ENCODE measurements at places on chromosomes 1 and 21.

GRCh38 chr1:47644212-47644573 lies 206.3 kb downstream of the FOXD2 start:
- no peak for DNase-seq

DNA sequence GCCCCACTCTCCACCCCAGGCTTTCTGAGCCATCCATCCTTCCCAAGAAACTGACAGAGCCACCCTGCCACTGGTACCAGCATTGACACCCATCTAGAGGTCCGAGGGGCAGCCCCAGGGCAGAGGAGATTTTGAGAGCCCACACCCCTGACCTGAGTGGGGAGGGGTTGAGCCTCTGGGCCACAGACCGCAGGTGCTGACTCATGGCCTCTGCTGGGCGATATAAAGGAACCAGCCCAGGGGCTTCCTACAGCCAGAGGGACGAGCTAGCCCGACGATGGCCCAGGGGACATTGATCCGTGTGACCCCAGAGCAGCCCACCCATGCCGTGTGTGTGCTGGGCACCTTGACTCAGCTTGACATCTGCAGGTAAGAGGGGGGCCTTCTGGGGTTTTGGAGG lies at the start of gene PADI4:
TSS of gene PADI4 (plus strand) at position 252 of the 400 bp plus-strand sequence. CDS start at position 278, 26 bp downstream.
- DNase-seq: no peak

DNA sequence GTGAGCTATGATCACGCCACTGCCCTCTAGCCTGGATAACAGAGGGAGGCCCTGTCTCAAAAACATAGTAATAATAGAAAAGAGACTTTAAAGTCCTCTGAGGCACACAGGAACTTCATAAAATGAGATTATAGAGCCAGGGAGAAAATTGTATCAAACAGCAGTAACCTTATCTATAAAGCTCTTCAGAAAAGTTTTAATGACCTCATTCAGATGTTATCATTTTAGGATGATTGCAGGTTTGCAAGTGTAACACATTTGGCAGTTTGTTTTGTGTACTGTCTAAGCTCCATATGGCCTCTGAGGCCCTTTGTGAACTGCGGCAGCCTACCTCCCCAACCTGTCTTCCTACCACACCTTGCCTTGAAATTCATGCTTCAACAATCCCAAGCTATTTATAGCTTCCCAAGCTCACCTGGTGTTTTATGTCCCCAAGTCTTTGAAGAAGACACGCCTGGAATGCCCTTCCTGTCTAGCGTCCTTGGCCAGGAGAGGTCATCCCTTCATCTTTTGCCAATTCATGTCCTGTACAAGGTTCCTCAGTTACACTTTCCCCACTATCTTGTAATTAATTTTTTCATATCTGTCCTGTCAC lies 8.5 kb upstream of the AKNAD1 start:
- DNase-seq: no peak

DNA sequence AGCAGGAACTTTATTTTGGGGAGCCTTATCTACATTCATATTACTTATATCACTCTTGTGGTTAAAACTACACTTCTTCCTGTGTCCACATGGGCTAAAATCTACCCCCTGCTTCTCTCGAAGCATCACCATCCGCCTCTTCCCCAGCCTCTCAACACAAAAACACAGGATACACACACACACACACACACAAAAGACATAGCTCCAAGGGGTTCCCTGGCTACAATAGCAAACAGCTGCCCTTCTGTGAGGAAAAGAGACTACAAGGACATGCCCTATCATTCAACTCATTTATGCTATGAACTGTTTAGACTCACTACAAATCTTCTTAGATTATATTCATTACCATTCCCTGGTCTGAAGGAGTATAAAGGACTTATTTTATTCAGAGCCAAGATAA lies 155.0 kb downstream of the PIGK start:
- DNase-seq: no peak

DNA sequence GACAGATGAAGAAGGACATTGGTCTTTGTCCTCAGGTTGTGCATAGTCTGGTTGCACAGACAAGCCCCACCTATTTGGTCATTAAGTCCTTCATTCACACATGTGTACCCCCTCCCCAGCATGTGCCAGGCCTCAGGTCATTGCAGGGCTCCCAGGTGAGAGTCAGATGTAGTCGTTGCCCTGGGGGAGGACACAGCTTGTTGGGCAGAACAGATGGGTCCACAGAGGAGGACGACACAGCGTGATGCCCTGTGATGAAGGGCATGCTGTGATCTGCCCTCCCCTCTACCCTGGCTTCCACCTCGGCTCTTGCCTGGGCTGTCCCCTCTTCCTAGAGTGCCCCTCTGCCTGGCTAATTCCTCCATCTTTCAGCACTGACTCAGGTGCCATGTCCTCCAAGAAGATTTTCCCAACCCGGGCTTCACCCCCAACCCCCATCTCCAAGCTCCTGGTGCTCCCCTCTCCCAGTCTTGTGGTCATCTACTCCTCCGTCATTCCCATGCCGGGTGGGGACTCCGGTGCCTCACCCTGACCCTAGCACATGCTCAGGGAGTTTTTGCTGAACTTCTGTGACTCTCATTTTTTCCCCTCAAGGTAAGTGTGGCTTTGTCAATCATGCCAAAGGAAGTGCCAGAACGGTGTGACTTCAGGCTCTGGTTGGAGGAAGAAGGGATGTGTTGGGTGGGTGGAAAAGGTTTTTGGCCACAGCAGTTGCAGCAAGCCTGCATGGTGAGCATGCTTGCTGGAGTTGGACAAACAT lies 220.5 kb downstream of the FOXD2 start:
- no peak for DNase-seq

- no peak for DNase-seq
Observed at GRCh38 chr1:170483051-170483450, 48.9 kb upstream of the GORAB start.

DNA sequence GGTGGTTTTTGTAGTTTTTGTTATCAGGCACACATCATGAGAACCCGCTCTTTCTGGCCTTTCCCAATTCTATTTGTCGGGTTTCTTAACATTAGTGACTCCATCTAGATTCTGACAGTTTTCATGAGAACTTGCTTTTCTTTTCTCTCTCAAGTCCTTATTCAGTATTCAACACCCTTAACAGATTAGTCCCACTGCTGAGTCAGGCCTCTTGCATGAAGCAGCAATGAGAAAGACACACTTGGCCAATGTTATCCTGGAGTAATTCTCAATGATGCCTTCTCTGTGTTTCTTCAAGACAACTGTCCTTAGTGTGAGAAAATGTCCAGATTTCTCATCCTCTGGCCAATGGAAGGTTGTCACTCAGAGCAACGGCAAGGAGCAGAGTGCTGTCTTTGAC lies 11.3 kb downstream of the FMO2 start:
- no peak for DNase-seq

DNA sequence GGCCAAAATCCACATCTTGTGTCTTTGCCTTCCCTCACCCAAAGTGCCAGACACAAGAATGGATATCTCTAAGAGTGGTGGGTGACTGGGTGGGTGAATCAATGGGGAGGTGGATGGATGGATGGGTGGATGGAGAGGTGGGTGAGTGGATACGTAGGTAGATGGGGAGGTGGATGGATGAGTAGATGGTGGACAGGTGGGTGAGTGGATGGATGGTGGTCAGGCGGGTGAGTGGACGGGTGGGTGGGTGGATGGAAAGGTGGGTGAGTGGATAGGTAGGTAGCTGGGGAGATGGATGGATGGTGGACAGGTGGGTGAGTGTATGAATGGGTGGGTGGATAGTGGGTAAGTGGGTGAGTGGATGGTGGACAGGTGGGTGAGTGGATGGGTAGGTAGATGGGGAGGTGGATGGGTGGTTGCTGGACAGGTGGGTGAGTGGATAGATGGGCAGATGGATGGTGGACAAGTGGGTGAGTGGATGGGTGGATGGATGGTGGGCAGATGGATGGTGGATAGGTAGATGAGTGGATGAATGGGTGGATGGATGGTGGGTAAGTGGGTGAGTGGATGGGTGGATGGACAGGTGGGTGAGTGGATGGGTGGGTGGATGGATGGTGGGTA lies 34.2 kb downstream of the SLC19A1 start:
- DNase-seq: no peak

GRCh38 chr1:22553991-22554522 lies 9.2 kb upstream of the EPHA8 start:
- no peak for DNase-seq

- DNase-seq: no peak
Observed at GRCh38 chr1:113388621-113389358, 1.5 kb upstream of the MAGI3 start.

DNA sequence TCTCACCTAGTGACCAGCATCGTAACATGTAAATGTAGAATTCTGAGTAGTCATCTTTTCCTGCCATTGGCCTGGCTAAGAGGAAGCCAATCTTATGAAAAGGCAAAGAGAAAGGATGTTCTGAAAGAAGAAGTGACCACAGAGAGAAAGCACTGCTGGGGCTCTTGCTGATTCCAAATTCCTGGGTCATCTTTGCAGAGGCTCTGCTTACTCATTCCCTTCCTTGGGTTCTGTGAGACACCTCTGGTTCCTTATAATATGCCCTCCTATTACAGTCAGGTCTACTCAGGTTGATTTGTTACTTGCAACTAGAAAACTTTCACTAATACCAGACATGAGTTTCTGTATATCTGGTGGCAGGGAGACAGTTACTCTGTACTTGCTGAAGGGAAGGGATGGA lies 198.8 kb upstream of the C8B start:
- no peak for DNase-seq

GRCh38 chr1:67280696-67281095 lies 27.0 kb upstream of the IL12RB2 start:
- no peak for DNase-seq

- no peak for DNase-seq
Observed at GRCh38 chr1:162314206-162314605, 62.4 kb downstream of the SPATA46 start.

GRCh38 chr1:197173571-197174507 lies 27.4 kb upstream of the ASPM start:
- no peak for DNase-seq

DNA sequence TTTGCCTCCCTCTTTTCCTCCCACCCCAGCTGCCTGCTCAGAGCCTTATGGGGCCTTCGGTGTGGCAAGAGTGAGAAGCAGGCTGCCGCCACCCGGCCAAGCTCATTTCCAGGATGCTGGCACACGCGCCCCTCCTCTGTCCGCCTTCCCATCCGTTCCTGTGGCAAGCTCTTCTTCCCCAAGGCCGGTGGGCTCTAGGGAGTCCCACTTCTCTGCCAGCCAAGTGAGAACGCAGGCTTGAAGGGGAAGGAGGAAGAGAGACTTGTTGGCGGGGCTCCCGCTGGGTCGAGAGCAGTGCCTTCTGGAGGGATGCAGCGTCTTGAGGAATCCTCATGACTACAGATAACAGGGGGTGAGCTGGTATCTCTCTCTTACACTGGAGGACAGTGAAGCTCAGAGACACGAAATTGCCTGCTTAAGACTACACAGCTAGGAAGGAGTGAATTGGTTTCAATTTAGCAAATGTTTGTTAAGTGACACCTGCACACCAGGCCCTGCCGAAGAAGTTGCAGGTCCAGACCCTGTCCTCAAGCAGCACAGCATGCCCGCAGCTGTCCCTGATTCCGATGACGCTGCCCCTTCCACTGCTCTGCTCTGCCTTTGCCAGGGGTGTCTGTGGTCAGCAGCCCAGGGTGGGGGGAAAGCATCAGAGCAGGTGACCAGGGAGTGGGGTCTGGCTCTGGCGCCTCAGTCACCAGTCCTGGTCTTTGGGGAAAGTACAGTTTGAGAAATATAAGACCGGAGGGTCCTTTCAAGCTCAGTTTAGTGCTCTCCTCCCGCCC lies 40.1 kb upstream of the FOXO6 start:
- no peak for DNase-seq

DNA sequence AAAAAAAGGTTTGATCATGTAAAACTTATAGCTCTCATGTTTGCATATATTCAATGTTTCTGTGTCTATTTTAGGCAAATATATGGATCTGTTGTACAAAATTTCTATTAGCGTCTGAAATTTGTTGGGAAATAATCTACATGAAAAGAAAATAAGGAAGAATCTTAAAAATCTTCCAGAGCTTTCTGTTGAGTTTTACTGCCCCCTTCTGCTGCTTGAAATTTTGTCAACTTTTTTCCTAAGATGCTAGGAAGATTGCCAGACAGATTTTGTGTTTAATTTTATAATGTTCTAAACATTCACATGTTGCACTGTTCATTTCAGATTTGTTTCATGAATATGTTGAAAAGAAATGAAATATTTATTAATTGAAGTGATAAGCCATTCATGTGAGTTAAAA lies 2.5 kb upstream of the PTGS2 start:
- no peak for DNase-seq

DNA sequence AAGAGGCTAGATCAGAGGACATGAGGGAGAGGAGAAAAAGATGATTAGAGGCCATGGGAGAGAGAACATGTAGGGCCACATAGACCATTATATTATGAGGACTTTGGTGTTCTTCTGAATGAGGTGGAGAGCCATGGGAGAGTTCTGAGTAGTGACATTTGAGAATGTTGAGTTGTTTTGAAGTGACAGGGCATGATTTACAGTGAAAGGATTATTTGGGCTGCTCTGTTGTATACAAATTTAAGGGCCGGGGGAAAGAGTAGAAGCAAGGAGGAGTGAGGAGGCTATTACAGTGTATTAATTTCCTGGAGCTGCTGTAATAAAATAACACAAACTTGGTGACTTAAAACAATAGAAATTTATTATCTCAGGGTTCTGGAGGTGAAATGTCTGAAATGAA lies 102.5 kb upstream of the RGS4 start:
- no peak for DNase-seq

DNA sequence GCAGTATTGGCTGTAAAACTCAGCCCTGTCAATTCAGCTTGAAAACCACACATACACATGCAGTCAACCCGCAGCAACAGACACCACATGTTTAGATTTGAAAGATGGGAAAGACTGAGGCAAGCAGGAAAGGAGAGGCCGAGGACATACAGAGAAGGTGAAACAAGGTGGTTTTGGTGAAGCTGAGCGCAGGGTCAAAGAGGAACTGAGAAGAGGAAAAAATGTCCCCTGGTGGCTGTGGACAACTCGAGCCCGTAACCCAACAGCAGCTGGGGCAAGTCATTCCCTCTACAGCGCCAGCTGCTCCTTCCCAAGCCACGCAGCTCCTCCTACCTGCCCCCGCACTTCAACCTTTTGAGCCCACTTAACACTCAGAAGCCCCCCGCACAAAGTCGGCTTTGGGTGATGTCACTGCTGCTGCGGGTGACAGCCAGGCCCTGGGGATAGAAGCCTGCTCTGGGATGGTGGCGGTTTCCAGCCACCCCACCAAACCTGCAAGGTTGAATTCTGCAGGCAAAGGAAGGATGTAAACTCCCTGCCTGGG lies 63.0 kb downstream of the KCNN3 start:
- DNase-seq: no peak

DNA sequence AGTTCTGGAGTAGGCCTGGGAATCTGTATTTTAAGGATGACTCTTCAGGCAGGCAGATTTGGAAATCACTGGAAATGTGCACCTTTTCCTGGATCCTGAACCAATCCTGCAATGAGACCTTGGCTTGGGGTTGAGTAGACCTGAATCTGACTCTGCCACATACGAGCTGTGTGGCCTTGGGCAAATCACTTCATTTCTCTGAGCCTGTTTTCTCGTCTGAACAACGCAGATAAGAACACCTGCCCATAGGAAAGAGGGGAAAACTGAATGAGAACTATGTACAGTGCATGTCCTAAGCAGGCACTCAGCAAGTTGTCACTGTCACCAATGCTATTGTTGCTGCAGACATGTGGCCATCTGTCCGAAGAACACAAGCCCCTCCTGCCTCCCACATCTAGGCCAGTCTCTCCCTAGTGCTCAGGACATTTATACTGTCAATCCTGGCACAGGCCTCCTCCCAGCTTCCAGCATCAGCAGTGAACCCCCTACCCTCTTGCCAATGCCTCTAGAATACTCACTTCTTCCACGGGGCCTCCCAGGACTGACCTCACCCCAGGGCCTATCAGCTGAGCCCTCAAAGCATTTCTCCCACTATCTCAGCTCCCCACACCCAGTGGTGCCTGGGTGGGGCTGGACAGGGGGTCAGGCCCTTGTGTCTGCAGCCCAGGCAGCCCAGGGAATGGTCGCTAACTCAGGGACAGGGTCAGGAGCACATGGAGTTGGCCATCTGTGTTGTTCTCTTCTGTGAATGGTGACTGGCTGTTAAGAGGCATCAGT lies 88.8 kb upstream of the ZBTB40 start:
- no peak for DNase-seq
